ENCODE measurements at places on chromosomes 6 and 20. TPM values are rescaled to one million over a fixed set of nuclear protein-coding genes. Genes with fewer than 3 reads are reported as not detected.

Gene GPX5
- total RNA-seq = not detected

Gene ARMH2
- total RNA-seq = 2.2 TPM

DNA sequence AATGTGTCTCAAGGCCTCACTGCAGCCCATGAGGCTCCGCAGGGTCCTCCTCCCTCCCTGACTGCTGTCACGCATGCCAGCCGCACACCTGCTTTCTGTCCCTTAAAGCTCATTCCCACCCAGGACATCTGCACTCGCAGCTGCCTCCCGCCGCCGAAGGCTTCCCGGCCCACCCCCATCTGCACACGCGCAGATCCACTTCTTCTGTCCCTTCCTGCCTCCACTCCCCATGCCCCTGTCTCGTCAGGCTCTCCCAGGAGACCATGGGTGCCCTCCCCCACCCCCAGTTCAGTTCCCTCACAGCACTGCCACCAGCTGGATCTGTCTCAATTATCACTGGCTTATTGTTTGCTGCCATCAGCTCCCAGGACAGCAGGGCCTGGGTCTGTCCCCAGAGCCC is 63.0 kb downstream of the RIPOR3 start:
- no peaks in the 10 kb centered on the region for H3K27me3 ChIP-seq
- H3K36me3 ChIP-seq = no peaks in the 10 kb centered on the region
- no peak overlapping the region for H3K4me3 ChIP-seq
- peaks cover 1% of the 10 kb centered on the region for H3K4me1 ChIP-seq
- DNase-seq = no peak

DNA sequence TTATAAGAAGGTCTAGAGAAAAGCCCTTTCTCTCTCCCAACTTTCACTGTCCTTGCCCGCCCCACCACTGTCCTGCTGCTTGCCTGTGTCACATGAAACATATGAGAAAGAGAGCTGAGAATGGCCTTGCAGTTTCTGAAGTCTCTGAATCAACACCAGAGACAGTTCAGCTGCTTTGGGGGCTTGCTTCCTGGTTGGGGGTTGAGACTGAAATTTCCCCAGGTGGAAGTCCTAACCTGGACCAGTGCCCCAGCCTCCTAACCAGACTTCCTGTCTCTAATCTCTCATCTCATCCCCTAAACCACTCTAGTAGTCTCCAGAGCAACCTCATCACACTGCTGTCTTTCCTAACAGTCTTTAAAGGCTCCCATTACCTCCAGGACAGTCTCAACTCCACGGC is 10.7 kb downstream of the TRAM2 start:
- H3K36me3 ChIP-seq = no peaks in the 10 kb centered on the region
- H3K27me3 ChIP-seq = peaks cover 22% of the 10 kb centered on the region
- H3K4me1 ChIP-seq = peaks cover 7% of the 10 kb centered on the region
- no peak overlapping the region for H3K4me3 ChIP-seq
- DNase-seq = no peak

- no peaks in the 10 kb centered on the region for H3K36me3 ChIP-seq
- H3K4me1 ChIP-seq = no peaks in the 10 kb centered on the region
- no peak for DNase-seq
- H3K4me3 ChIP-seq = no peak overlapping the region
Observed at GRCh38 chr20:57309544-57310115, 20.0 kb upstream of the SPO11 start.

Measured in activated naive CD8-positive, alpha-beta T cell treated with anti-CD3 and anti-CD28 coated beads, Interleukin-2, amount 10 ng/mL, durations not matched to agents 7 days and 5 days (primary cell).